ENCODE measurements at places on chromosomes 13 and 19.

- DNase-seq, result no peak
Measured at GRCh38 chr13:95341441-95341840, 40.2 kb upstream of the ABCC4 start.

- no peak for DNase-seq
Measured at GRCh38 chr13:109344552-109345157, 441.7 kb downstream of the IRS2 start.

- DNase-seq, result peak; percentile 72
Measured at GRCh38 chr19:5338656-5339197, 1.9 kb downstream of the PTPRS start.

DNA sequence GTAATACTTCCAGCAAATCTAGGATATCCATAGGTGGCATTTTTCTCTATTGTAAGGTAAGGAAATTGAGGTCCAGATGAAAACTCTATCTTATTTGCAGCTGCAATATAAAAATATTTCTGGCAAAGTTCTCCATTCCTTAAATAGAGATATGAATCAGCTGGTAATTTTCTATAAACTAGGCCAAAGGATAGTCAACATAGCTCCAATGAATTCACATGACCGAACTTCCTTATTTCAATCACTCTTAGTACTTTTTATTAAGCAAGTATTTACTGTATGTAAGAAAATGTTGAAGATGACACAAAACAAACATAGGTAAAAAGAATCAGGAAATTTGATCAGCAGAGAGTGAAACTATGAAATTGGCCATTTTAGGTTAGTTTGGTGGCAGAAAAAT is 13.0 kb upstream of the LCP1 start:
- DNase-seq, result no peak

- no peak for DNase-seq
Measured at GRCh38 chr13:24892829-24893228, 128.9 kb downstream of the RNF17 start.

- DNase-seq, result no peak
Measured at GRCh38 chr19:15995536-15995935, 46.7 kb downstream of the OR10H4 start.

DNA sequence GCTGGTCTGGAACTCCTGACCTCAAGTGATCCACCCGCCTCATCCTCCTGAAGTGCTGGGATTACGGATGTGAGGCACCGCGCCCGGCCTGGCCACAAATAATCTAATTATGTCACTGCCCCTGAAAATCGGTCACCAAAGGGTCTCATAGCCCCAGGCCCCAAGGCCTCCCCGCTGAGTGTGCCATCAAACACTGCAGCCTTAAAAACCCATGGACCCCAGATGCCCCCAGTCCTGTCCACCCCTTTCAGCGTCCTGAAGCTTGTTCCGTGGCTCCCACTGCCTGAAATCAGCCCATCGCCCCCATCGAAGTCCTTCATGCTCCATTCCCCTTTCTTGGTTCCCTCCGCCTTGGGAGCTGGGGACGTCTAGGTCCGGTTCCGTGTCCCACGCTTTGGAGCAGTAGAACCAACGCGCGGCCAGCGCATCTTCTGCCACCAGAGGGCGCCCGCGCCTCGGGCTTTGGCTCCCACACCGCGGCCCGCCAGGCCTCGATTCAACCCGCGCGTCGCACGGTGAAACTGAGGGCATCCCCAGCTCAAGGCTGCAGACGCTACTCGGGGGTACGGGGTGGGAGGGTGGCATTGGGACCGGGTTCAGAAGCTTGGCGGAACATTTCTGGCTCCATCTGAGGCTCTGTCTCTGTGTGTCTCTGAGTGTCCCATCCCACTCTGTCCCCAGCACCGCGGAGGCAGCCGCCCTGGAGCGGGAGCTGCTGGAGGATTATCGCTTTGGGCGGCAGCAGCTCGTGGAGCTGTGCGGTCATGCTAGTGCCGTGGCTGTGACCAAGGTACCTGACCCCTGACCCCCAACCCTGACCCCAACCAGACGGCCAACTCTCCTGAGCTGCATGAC is 3.5 kb downstream of the YJEFN3 start:
- DNase-seq, result peak; percentile 86

DNA sequence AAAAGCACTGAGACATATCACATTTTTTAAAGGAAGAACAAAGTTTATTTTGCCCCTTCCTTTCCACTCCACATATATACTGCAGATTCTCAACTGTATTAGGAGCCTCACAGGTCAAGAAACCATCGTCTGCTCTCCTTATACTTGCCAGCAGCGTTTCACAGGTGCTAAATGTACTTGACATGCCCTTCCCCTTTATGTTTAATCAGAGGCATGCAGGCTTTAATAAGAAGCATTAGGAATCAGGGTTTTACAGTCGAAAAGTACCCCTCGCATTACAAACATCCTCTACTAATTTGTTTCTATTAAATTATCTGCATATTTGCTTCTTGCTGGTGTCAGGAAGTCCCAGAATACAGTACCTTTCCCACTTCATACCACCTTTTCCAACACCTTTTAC is 3.7 kb upstream of the RAP2A start:
- no peak for DNase-seq
